ENCODE measurements at places on chromosomes 11 and 22. TPM values are rescaled to one million over a fixed set of nuclear protein-coding genes. Genes with fewer than 3 reads are reported as not detected.

The IL18 gene
- 53.6 TPM for total RNA-seq

The HSPB2 gene
- not detected for total RNA-seq

The ADORA2A gene
- 1.7 TPM for total RNA-seq

The POLR3H gene
- 30.4 TPM for total RNA-seq

The RASSF10 gene
- total RNA-seq = not detected

The DDIAS gene
- total RNA-seq = 25.4 TPM

The E2F8 gene
- total RNA-seq = 11.9 TPM

GRCh38 chr11:10646005-10646404 lies 47.5 kb downstream of the IRAG1 start:
- DNase-seq = no peak
- no peaks in the 10 kb centered on the region for H3K36me3 ChIP-seq
- H3K27ac ChIP-seq = no peak overlapping the region

- H3K27me3 ChIP-seq = no peaks in the 10 kb centered on the region
- no peak for DNase-seq
- no peak overlapping the region for H3K4me3 ChIP-seq
- H3K4me1 ChIP-seq = no peaks in the 10 kb centered on the region
Observed at GRCh38 chr22:47071807-47072641, 309.6 kb downstream of the TBC1D22A start.

DNA sequence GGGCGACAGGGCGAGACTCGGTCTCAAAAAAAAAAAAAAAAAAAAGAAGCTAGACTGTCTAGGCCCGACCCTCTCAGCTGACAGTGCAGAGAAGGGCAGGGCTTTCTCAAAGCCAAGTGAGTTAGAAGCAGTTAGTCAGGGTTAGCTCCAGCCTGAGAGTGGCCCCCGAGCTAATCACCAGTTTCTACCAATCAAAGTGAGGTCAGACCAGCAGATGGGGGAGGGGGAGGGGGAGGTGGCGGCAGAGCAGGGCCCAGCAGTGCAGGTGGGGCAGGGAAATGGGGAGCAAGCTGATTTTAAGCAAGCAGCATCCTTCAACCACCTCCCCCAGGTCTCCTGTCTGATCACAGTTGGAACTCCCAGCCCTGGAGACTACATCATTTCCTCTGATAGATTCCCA lies 55.3 kb upstream of the PRR5 start:
- H3K27ac ChIP-seq = no peak overlapping the region
- DNase-seq = no peak
- peaks cover 7% of the 10 kb centered on the region for H3K27me3 ChIP-seq

- DNase-seq = peak; percentile 27
- H3K27ac ChIP-seq = no peak overlapping the region
- no peaks in the 10 kb centered on the region for H3K4me1 ChIP-seq
- no peak overlapping the region for H3K4me3 ChIP-seq
- H3K36me3 ChIP-seq = no peaks in the 10 kb centered on the region
Observed at GRCh38 chr11:131749101-131749500, 378.7 kb downstream of the NTM start.

DNA sequence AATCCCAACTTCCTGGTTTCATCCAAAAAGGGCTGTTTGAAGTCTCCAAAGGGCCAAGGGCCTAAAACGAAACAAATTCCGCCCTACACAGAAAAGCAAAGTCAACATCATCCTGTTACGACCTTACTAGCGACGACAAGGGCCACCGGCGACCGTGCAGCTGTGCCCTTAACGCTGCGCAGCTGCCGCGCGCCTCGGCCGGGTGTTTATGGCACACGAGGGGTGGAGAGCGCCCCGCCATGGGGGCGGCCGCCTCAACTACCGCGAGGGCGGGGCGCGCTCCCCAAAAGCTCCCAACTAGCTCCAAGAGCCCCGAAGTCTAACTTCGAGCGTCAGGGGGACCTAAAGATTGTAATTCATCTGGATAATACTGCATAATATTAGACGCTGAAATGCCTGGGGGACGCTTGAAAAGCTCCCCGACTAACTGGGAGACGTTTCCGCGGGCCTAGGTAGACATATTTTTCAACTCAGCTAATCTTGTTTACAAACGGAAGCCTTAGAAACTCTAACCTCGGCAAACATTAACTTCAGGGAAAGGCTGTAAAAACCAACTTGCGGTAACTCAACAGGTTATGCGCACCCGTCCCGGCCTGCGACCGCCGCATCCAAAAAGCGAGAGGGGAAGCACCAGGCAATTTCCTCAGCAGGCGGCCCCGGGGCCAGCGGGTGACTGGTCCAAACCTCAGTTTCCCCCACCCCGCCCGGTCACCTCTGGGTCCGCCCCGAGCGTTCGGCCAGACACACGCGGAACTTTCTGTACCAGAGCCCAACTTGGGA lies 694 bp downstream of the TMEM123 start:
- peak overlapping the region; percentile 81 for H3K4me3 ChIP-seq
- peak overlapping the region; percentile 65 for H3K27ac ChIP-seq
- H3K27me3 ChIP-seq = no peaks in the 10 kb centered on the region

DNA sequence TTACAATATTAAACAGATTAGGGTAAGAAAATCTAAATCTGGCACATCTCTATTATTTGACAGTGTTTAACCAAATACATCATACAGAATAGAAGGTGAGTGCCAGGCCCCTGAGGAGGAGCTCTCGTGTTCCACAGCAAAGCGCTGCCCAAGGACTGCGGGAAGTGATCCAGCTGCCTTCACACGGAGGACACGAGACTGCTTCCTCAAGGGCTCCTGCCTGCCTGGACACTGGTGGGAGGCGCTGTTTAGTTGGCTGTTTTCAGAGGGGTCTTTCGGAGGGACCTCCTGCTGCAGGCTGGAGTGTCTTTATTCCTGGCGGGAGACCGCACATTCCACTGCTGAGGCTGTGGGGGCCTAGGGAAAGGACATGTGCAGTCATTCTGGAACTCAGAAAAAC lies 71.1 kb downstream of the NCAPD3 start:
- H3K4me3 ChIP-seq = no peak overlapping the region
- no peaks in the 10 kb centered on the region for H3K4me1 ChIP-seq
- DNase-seq = no peak
- no peak overlapping the region for H3K27ac ChIP-seq
- peaks cover 71% of the 10 kb centered on the region for H3K36me3 ChIP-seq

DNA sequence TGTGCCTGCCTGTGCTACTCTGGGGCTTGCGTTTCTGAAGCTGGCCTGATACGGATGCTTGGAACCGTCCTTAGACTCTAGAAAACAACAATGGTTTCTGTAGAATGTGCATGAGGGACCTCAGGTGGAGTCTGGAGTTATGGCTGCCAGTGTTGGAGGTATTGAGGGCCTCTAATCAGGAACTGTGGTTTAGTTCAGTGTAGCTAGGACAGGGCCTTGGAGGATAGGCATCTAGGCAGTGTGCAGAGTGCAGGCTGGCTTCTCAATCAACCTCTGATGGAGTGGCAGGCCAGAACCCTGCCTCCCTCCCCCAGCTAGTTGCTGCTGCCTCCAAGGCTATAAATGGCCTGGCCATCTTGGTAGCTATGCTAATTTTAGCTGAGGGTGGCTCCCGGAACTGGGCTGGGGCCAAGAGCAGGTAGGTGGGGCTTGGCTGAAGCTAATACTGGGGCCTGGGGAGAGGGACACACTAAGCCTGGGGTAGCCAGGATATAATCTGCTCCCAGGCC lies 4.0 kb downstream of the STIM1 start:
- no peak overlapping the region for H3K4me3 ChIP-seq
- peaks cover 25% of the 10 kb centered on the region for H3K4me1 ChIP-seq
- no peak for DNase-seq
- H3K27ac ChIP-seq = no peak overlapping the region

DNA sequence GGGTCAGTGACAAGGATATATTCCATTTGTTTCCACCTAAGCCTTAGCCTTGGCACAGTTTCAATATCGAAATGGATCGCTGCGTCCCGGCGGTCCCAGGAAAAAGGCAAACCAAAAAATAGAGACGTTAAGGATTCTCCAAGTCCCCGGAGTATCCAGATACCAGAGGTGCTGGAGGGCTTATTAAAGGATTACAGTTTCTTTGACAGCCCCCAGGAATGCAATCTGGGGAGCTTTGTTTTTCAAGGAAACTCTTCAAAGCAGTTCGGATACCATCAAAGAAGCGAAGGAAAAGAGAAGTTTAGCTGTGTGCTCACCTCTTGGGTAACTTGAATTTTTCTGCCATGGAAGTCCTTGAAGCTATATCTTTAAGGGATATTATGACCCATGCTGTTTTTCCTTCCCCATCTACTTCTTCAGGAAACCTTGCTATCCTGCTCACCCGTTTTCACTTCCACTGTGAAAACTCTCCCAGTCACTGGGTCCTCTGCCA lies 600 bp upstream of the GPR83 start:
- no peaks in the 10 kb centered on the region for H3K27me3 ChIP-seq
- H3K4me3 ChIP-seq = no peak overlapping the region
- DNase-seq = no peak

DNA sequence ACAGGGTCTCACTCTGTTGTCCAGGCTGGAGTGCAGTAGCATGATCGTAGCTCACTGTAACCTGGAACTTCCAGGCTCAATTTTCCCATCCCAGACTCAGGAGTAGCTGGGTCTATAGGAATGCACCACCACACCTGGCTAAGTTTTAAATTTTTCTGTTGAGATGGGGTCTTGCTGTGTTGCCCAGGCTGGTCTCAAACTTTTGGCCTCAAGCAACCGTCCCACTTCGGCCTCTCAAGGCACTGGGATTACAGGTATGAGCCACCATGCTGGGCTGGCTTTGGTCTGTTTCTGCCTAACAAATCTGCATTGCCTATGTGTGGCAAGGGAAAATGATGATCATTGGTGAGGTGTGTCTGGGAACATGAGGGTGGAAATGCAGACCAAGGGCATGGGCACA lies 59.3 kb upstream of the CLMP start:
- no peaks in the 10 kb centered on the region for H3K27me3 ChIP-seq
- DNase-seq = no peak
- H3K27ac ChIP-seq = no peak overlapping the region
- H3K4me3 ChIP-seq = no peak overlapping the region

DNA sequence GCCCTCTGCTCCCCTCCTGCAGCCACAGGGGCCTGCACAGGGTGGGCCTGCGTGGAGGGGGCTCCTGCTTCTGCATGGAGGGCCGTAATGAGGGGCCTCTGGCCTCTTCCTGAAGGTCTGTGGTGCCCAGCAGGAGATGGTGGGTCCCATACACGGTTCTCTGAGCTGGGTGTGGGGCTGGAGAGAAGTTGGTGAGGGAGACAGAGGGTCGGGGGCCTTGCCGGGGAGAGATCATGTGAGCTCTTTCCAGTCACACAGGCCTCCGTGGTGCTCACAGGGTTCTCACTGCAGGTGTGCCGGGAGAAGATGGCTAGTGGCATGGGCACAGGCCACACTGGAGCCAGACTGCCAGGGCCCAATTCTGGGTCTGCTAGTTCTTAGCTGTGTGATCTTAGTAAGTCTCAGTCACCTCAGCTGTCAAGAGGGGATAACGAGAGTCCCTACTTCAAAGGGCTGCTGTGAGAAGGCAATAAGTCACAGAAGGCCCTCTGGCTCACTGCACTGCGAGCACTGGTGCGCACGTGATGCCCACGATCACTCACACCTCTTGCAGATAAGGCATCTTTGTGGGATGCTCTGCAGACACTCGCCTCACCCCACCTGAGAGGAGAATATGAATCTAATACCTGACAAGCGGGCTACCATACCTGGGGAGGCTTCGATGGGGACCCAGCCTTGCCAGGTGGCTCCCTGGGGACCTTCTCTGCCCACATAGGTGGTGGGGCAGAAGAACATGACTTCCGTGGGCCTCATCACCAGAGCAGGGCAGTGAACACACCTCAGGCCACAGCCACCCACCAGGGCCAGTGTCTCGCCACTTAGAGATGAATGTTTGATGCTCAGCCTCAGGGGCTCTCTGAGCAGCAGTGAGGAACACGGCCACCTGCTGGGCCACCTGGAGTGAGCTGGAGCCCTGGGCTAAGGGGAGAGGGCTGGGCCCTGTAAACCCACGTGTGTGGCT lies 14.5 kb downstream of the KCNC1 start:
- H3K27ac ChIP-seq = no peak overlapping the region
- no peaks in the 10 kb centered on the region for H3K36me3 ChIP-seq
- DNase-seq = no peak
- peaks cover 8% of the 10 kb centered on the region for H3K4me1 ChIP-seq
- peaks cover 10% of the 10 kb centered on the region for H3K27me3 ChIP-seq

DNA sequence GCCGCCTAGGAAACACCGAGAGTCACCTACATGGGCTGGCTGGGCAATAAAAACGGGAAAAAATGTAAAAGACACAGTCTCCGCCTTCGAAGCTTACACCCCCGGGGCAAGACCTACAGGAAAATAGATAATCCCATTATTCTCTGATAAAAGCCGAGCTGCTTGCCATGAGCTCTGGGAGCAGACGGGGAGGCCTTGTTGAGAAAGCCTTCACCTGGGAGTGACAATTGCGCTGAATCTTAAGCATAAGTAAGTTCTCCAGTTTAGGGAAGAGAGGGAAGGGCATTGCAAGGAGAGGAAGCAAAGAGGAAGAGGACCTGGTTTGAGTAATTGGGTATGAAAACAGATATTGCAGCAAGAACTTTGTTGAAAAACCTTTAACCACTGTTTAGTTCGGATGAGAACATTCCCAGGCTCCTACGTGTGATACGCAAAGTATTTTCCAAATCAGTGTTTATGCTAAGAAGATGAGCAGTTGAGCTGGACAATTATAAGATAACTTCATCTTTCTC lies 813 bp upstream of the BTBD10 start:
- peak overlapping the region; percentile 67 for H3K27ac ChIP-seq
- peaks cover 16% of the 10 kb centered on the region for H3K4me1 ChIP-seq
- H3K36me3 ChIP-seq = 0 out of 2 replicates have a peak, but pooled peaks cover 4% of the 10 kb centered on the region
- peak overlapping the region; percentile 92 for H3K4me3 ChIP-seq
- DNase-seq = no peak
- H3K27me3 ChIP-seq = no peaks in the 10 kb centered on the region

- H3K36me3 ChIP-seq = peaks cover 7% of the 10 kb centered on the region
- H3K27ac ChIP-seq = no peak overlapping the region
- DNase-seq = no peak
- no peak overlapping the region for H3K4me3 ChIP-seq
- peaks cover 10% of the 10 kb centered on the region for H3K4me1 ChIP-seq
Observed at GRCh38 chr22:21626073-21626734, 3.6 kb downstream of the YDJC start.

GRCh38 chr11:112874980-112875379 lies 86.2 kb upstream of the NCAM1 start:
- H3K36me3 ChIP-seq = no peaks in the 10 kb centered on the region
- peaks cover 13% of the 10 kb centered on the region for H3K27me3 ChIP-seq
- H3K4me3 ChIP-seq = no peak overlapping the region
- no peaks in the 10 kb centered on the region for H3K4me1 ChIP-seq

DNA sequence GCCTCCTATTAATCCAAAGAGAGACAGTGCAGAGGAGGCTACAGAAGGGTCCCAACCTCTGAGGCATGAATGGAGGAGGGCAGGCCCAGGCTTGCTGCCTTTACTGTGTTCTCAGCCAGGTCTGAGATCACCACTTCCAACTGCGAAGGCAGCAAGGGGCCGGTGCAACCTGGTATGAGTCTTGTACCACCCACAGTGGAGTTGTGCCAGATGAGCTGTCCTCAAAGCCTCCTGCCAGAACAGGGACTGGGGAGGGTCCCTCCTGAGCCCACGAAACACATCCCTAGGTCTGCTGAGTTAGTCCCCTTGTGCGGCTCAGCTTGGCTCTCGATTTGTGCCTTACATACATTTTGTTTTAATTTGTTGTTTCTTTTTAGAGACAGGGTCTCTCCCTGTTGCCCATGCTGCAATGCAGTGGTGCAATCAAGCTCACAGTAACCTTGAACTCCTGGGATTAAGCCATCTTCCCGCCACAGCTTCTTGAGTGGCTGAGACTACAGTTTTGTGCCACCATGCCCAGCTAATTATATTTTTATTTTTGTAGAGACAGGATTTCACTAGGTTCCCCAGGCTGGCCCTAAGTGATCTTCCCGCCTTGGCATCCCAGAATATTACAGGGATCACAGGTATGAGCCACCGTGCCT lies 9.3 kb downstream of the MIF start:
- H3K4me1 ChIP-seq = no peaks in the 10 kb centered on the region
- no peak overlapping the region for H3K27ac ChIP-seq
- H3K27me3 ChIP-seq = no peaks in the 10 kb centered on the region
- H3K4me3 ChIP-seq = no peak overlapping the region
- no peaks in the 10 kb centered on the region for H3K36me3 ChIP-seq

All from PC-3 (cell line).